ENCODE measurements at places on chromosomes 1 and 21. TPM values are rescaled to one million over a fixed set of nuclear protein-coding genes. Genes with fewer than 3 reads are reported as not detected.

The GPR52 gene
- 2.5 TPM for total RNA-seq

The CRYZ gene
- total RNA-seq: 63.4 TPM

DNA sequence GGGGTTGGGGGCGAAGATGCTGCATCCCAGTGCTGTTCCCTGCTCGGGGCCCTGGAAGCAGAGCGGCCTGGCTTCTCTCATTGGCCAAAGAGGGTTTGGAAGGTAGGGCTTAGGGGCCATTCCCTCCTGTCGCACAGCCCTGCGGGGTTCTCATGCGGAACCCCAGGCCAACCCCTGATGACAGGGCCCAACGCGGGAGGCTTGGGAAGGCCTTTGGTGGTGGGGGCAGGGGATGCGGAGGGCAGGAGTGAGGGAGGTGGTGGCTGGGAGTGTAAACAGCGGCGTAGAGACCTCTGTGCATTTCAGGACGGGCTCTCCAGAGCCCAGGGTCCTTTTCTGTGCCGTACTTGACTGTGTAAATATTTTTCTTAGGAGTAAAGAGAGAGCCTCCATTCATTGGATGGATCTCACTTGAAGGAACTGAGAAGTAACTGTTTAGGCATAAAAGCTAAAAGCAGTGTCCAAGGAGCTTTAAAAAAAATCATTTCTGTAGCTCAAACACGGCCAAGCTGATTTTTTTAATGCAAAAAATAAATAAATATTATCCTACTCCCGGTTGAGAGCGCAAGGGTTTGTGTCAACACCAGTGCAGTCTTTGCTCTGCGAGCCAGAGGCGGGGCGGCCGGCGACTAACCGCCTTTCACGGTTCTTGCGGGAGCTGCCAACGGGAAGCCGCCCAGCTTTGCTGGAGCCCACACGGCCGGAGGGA is 169.1 kb downstream of the PRDM16 start:
- H3K27ac ChIP-seq: no peak overlapping the region
- no peak overlapping the region for H3K4me3 ChIP-seq
- H3K4me1 ChIP-seq: no peaks in the 10 kb centered on the region

DNA sequence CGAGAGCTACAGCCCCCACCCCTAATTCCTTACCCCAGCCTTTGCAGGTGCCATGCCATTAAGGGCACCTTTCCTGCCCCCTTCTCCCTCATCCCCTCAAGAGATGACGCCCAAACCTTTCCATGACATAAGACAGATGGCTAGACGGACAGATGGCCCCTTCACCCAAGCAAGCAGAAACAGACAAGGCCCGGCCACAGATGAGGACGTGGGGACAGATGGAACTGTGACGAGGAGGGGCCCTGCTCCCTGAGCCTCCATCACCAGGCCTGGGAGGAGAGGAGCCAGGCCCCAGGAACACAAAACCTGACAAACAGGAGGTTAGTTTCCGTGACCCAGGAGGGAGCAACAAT is 24.7 kb upstream of the PEF1 start:
- no peak overlapping the region for H3K27ac ChIP-seq
- no peaks in the 10 kb centered on the region for H3K36me3 ChIP-seq
- DNase-seq: no peak
- H3K4me1 ChIP-seq: no peaks in the 10 kb centered on the region
- no peaks in the 10 kb centered on the region for H3K27me3 ChIP-seq

GRCh38 chr21:31298618-31299269 is 45.3 kb downstream of the TIAM1 start:
- no peak overlapping the region for H3K27ac ChIP-seq
- no peak for DNase-seq
- no peaks in the 10 kb centered on the region for H3K27me3 ChIP-seq

The OR2T2 gene
- not detected for total RNA-seq

The PLA2G2D gene
- total RNA-seq: not detected

GRCh38 chr21:45175326-45176095 is 101.1 kb downstream of the ADARB1 start:
- H3K4me1 ChIP-seq: no peaks in the 10 kb centered on the region
- H3K36me3 ChIP-seq: no peaks in the 10 kb centered on the region
- no peak overlapping the region for H3K27ac ChIP-seq
- H3K27me3 ChIP-seq: no peaks in the 10 kb centered on the region

The F11R gene
- total RNA-seq: 6.5 TPM

The CELSR2 gene
- total RNA-seq: 0.43 TPM

The OR2T33 gene
- not detected for total RNA-seq

The PADI2 gene
- not detected for total RNA-seq

DNA sequence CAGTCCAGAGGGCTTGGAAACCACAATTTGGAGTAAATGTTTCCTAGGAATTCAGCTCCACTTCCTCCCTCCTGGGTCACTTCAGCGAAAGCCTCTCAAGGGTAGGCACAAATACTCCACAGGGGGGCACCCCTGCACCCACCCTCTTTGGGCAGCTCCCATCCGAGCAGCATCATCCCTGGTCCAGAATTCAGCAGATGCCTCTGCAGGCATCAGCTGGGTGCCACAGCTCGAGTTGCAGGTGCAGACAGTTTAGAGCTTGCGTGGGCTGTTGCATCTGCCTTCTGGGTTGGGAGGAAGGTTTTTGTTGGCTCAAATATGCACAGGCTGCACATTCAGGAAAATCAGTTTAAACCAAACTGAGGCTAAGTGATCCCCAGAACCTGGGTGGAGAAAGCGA is 25.0 kb downstream of the KANK4 start:
- H3K4me1 ChIP-seq: peaks cover 11% of the 10 kb centered on the region
- no peaks in the 10 kb centered on the region for H3K36me3 ChIP-seq
- no peaks in the 10 kb centered on the region for H3K27me3 ChIP-seq
- no peak overlapping the region for H3K27ac ChIP-seq
- peak; percentile 63 for DNase-seq

The EVA1C gene
- not detected for total RNA-seq

The SPRR1B gene
- not detected for total RNA-seq

- H3K4me1 ChIP-seq: peaks cover 10% of the 10 kb centered on the region
- no peaks in the 10 kb centered on the region for H3K27me3 ChIP-seq
- no peak overlapping the region for H3K4me3 ChIP-seq
- H3K36me3 ChIP-seq: no peaks in the 10 kb centered on the region
Measured at GRCh38 chr21:37055271-37055855, 17.5 kb downstream of the PIGP start.

The E2F2 gene
- total RNA-seq: 8.0 TPM

DNA sequence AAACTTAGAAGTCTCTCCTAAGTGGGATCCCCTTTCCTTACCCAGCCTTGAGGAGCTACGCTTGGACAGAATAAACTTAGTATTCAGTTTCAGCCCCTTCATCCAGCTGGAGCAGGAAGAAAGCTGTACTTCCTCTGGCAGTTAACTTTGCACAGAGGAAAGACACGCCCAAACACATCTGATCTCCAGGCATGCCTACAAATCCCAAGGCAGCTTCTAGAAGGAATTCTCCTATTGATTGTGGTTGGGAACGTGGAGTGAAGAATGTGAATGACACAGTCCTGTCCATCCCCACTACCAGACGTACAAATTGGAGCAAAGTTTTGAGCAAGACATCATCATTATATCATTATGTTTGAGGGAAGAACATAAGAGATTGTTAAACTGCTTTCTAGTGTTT is 6.6 kb upstream of the AK4 start:
- no peak for DNase-seq
- no peaks in the 10 kb centered on the region for H3K4me1 ChIP-seq
- no peaks in the 10 kb centered on the region for H3K27me3 ChIP-seq
- H3K36me3 ChIP-seq: no peaks in the 10 kb centered on the region

The BRDT gene
- total RNA-seq: not detected

The SEMA4A gene
- total RNA-seq: 46.7 TPM

GRCh38 chr1:150365941-150366340 is 2.0 kb downstream of the RPRD2 start:
- H3K36me3 ChIP-seq: peaks cover 9% of the 10 kb centered on the region
- H3K4me1 ChIP-seq: peaks cover 37% of the 10 kb centered on the region
- peak overlapping the region; percentile 91 for H3K4me3 ChIP-seq
- H3K27ac ChIP-seq: peak overlapping the region; percentile 97
- peak; percentile 69 for DNase-seq

Data from Karpas-422 (cell line).